ENCODE measurements at places on chromosomes 16 and 17. TPM values are rescaled to one million over a fixed set of nuclear protein-coding genes. Genes with fewer than 3 reads are reported as not detected.
A peak's percentile ranks its signal among the peaks of the same experiment; 100 is the strongest.

DNA sequence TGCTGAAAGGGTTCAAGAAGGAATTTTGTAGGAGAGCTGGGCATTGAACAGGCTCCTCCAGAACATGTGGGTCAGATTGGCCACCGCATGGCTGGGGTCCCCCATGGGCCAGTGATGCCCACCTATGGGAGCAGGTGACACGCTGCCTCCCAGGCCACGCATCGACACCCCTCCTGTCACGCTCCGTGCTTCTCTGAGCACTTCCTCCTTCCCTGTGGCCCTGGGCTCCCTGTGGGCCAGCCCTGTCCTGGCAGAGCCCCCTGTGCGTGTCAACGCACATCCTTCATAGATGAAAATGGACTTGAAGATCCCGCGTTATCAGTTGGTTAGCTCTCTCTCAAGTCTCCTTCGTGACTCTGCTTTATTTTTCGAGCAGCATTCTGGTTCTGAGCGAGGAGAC, 160.3 kb downstream of the RPTOR start:
- DNase-seq: no peak

- no peak for DNase-seq
Observed at GRCh38 chr16:85429776-85430522, 183.2 kb upstream of the GSE1 start.

- DNase-seq: peak; percentile 86
Observed at GRCh38 chr17:43720311-43721060, 38.1 kb downstream of the SOST start.

DNA sequence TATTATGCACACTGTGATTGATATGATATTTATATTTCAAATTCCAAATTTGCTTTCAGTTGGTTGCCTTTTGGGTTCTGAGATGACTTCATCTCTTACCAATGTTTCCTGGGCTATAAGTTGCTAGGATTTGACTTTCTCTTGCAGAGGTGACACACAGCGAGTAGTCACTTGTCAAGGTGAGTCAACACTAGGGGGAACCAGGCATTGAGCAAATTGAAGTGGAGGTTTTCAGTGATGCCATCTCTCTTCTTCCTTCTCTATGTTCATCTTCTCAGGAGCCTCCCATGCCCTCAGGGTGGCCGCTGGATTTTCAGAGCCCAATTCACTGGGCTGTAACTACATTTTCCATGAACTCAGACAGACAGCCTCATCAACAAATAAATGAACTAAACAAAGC, 6.0 kb upstream of the CPD start:
- DNase-seq: no peak

DNA sequence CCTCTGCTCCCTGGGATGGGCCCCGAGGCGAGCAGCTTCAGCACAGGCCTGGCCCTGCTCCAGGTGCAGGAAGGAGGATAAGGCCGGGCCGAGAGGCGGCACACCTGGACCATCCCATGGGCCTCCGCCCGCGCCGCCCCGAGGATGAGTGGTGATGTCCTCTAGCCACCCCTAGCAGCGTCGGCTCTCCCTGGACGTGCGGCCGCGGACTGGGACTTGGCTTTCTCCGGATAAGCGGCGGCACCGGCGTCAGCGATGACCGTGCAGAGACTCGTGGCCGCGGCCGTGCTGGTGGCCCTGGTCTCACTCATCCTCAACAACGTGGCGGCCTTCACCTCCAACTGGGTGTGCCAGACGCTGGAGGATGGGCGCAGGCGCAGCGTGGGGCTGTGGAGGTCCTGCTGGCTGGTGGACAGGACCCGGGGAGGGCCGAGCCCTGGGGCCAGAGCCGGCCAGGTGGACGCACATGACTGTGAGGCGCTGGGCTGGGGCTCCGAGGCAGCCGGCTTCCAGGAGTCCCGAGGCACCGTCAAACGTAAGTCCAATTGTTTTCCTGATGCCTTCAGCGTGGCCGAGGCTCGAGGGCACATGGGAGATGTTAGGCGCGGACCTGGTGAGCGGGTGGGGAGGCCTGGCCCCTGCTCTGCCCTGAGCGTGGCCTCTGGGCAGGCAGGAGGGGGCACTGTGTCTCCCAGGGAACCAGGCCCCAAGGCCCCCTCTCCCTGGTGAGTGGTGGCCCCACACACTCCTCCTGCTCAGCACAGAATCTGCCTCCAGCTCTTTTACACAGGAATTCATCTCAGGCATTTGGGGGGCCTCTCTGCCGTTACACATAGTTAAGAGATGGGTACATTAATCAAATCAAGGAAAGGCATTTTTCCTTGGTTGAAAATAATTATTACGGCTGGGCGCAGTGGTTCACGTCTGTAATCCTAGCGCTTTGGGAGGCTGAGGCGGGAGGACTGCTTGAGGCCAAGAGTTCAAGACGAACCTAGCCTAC, 855 bp downstream of the TMEM204 start:
- DNase-seq: no peak

- peak; percentile 65 for DNase-seq
Observed at GRCh38 chr16:6684076-6684673, 648.5 kb upstream of the RBFOX1 start.

DNA sequence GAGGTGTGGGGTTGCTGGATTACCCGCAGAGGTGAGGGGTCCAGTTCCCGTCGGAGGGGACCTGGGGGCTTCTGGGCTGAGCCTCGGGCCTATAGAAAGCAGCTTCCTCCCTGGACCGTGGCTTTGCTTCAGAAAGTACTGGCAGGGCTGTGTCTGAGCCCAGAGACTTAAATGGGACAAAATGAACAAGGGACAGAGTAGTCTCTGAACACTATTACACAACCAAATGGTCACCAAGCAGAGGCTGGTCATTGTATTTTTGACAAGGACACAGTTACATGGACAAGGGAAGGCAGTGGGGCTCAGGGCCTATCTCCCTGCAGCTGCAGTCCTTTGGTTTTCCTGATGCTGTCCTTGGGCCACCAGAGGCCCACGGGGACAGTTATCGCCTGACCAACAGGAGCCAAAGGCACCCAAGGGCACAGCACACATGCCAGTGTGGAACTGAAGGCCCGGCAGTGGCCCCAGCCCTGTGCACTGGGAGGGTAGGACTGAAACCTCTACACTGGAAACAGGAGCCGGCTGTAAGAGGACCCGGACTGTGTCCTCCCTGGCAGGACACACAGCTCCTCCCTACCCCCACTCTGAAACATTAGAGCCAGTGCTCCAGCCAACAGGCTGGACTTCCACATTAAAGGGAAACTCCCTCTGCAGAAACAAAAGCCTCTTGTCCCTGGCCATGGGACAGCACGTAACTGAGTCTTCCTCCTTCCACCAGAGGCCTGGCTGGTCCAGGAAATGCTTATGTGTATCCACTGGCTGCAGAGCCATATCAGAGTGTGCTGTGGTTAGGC, 26.0 kb upstream of the ERN1 start:
- DNase-seq: peak; percentile 21

DNA sequence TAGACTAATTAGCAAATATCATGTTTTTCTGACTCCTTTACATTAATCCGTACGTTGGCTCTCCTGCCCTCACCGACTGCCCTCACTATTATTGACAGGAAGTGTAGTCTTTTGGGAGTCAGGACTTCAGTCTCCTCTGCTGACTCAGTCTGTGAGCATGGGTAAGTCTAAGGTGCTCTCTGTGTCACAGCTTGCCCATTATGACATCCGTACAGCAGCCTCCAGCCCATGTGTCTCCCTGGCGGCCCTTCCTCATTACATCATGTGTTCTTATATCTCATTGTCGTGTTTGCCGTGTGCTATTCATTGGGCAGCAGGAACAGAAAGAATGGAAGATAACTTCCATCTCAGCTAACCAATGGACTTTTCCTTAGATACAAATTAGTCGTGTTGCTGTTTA, 77.5 kb downstream of the MRTFB start:
- DNase-seq: no peak

DNA sequence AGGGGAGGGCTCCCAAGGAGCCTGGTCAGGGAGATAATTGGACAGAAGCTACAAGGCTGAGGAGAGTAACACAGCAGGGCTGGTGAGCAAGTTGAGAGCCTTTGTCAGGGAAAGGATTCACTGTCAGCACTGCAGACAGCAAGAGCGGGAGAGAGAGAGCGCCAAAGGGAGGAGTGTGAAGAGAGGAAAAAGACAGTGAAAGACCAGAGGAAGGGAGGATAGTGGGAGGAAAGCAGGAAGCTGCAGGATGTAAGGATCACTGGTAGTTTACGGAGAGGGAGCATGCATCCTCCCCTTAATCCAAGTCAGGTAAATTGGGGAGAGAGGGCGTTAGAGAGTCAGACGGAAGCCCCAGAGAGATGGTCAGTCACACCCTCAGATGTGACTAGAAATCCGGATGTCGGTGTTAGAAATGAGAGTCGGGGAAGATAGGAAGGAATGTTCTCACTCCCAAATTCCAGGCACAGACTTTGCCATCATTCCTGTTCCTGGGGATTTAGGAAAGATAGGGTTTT, 13.8 kb upstream of the SPOP start:
- no peak for DNase-seq

GRCh38 chr16:88068476-88069396, 117.5 kb downstream of the BANP start:
- DNase-seq: no peak

DNA sequence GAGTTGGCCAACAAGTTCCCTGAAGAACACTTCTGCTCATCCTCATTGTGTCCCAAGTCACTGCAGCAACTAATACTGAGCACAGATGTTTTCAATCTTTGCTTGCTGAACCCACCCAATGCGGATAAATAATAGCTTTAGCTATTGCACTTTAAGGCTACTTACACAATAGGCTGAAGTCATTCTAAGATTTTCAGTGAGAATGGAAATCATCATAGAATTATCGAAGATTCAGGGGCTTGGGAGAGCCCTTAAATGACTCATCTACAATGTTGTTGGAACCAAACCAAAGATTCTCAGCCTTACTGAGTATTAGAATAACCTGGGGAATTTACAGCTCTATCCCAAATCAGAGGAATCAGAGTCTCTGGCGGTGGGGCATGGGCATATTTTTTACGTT, 51.2 kb downstream of the SYCE1L start:
- DNase-seq: no peak

- DNase-seq: no peak
Observed at GRCh38 chr16:86449446-86450095, 60.8 kb upstream of the FOXF1 start.

- no peak for DNase-seq
Observed at GRCh38 chr17:82389379-82389778, 17.8 kb downstream of the UTS2R start.

DNA sequence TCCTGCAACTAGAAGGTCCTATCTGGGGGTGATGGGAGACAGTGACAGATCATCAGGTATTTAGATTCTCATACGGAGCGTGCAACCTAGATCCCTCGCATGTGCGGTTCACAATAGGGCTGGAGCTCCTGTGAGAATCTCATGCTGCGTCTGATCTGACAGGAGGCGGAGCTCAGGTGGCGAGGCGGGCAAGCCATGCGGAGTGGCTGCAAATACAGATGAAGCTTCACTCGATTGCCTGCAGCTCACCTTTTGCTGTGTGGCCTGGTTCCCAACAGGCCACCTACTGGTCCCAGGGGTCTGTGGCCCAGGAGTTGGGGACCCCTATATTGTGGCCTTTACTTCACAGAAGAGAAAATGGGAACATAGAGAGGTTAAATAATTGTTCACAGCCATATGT, 200.4 kb downstream of the IRF8 start:
- peak; percentile 49 for DNase-seq

- no peak for DNase-seq
Observed at GRCh38 chr17:28574526-28574925, 2.2 kb downstream of the ALDOC start.

GRCh38 chr17:5331506-5331905, 49.4 kb downstream of the RABEP1 start:
- no peak for DNase-seq

DNA sequence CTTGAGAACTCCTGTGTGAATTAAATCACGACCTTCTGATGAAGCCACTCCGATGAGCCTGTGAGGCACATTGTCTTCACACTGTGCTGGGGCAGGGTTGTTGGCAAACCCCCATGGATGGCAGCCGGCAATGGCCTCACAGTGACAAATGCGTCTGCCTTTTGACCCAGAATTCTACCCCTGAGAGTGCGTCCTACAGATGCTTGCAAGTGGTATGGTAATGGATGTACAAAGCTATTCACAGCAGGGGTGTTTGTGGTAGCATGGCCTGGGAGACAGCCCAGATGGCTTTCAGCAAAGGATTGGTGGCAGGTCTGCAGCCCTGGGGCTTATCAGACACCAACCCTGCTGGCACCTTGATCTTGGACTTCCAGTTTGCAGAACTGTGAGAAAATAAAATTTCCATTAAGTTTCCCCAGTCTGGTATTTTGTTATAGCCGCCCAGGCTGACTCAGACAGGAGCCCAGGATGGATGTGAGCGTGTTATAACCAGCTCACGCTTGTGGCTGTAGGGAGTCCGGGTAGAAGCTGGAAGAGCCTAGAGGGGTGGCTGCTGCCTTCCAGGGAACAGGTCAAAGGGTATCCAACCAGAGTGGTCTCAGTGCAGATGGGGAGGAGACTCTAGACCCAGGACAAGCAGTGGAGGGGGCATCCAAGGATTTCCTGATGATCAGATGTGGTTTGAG, 10.1 kb downstream of the AFMID start:
- DNase-seq: no peak

- no peak for DNase-seq
Observed at GRCh38 chr16:20318437-20318836, 8.9 kb downstream of the GP2 start.

DNA sequence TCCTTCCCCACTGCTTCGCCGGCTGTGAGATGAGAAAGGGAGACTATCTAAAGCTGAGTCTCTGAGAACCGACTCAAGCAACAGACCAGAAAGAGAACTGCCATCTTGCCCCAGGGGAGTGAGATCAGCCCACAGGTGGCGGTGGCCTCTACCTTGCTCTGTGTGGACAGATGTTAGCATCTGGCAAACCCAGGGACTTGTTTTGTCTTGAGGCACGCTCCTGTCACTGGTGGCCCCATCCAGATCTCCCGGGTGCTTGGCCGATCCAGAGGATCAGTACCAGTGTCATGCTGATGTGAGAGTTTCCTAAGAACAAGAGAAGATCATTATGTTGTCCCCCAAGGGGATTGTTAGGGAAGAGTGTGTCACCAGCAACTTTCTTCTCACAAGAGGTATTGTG, 101.4 kb downstream of the CACNG3 start:
- no peak for DNase-seq

DNA sequence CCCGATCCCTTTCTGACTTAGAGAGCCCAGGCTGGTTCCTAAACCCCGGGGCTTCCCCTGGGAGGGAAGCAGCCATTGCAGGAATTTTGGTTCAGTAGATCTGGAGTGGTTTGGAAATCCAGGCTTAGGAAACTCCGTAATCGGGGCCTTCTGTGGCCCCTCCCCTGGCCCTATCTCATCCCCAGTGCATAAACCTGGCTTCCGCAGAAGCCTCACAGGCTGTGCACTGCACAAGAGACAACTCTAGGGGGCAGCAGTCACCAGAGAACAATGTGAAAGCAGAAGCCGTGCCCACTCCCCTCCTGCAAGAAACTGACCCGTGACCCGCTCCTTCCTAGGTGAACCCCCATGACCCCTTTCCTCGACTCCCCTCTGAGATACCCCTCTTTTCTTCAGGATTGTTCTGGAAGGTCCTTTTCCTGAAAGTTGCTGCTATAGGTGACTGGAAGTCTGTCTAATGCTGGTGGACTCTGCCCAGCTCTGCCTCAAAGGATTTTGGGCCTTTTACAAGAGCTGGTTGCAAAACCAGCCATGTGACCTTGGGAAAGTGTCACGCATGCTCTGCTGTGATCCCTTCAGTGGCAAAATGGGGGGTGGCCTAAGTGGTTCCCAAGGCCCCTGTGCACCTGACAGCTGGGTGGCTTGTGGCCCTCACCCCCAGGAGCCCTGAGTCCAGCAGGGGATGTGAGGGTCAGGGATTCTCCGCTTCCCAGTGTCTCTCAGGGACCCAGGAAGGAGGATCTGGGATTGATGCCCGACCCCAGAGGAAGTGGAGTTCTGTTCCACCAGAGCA, 14.4 kb downstream of the GUCY2D start:
- DNase-seq: peak; percentile 80

SDK2 gene
- 15.3 TPM for total RNA-seq

COIL gene
- 40.0 TPM for total RNA-seq

MINK1 gene
- 26.2 TPM for total RNA-seq

MCRIP1 gene
- 45.6 TPM for total RNA-seq

TMC8 gene
- total RNA-seq: not detected

ZPBP2 gene
- not detected for total RNA-seq

All from neural progenitor cell (in vitro differentiated cells).